Stimulated activated CD8-positive, alpha-beta memory T cell treated with anti-CD3 and anti-CD28 coated beads, Interleukin-7, amount 100 ng/mL, for 4 hours (primary cell): ENCODE measurements at places on chromosomes 3 and 15.

GRCh38 chr15:98103570-98103969 is 143.1 kb downstream of the ARRDC4 start:
- DNase-seq, result no peak

- DNase-seq, result no peak
These were observed 72.0 kb downstream of the CPN2 start for GRCh38 chr3:194279101-194279500.

DNA sequence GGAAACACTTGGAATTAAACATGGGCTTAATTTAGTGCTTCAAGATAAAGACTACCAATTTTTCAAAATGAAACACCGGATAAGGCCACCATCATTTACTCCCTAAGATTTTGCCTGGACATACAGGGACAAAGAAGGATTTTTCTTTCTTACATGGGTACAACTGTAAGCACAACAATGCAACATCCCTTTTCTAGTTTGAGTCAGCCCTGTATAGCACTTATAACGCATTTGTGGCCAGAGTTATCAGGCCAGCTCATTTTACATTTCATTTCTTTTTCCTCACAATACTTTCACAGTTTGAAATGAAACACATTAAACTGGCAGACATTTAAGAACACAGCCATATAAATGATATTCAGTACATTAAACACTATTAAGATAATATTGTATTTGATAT is 9.8 kb upstream of the SUCNR1 start:
- no peak for DNase-seq

DNA sequence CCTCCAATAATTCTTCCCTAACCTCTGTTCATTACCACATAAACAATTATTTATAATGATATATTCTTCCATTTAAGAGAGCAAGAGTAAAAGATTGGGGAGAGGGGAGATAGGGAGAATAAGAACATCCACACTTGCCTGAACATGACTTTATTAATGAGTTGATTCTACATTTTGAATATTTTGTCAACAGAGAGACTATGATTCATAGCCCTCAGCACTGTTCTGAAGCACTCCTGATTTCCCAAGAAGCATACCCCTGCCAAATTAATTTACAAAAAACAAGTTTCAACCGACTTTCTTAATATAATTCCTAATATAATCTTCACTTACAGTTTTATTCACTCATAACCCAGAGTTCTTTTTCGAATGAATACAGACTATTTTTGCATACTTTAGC is 828.8 kb downstream of the ROBO2 start:
- no peak for DNase-seq

DNA sequence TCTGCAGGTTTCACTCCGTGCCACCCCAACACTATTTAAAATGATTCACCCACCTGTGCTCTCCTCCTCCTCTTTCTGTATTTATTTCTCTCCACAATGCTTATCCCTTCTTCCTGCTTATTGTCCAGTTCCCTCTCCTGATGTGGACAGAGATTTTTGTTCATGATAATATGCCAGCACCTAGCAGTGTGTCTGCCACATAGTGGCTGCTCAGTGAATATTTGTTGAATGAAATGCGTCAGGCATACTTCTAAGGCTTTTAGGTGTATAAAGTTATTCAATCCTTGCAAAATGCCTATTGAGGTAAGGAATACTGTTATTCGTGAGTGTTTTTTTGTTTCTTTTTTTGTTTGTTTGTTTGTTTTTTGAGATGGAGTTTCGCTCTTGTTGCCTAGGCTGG is 67.5 kb upstream of the MME start:
- DNase-seq, result no peak

DNA sequence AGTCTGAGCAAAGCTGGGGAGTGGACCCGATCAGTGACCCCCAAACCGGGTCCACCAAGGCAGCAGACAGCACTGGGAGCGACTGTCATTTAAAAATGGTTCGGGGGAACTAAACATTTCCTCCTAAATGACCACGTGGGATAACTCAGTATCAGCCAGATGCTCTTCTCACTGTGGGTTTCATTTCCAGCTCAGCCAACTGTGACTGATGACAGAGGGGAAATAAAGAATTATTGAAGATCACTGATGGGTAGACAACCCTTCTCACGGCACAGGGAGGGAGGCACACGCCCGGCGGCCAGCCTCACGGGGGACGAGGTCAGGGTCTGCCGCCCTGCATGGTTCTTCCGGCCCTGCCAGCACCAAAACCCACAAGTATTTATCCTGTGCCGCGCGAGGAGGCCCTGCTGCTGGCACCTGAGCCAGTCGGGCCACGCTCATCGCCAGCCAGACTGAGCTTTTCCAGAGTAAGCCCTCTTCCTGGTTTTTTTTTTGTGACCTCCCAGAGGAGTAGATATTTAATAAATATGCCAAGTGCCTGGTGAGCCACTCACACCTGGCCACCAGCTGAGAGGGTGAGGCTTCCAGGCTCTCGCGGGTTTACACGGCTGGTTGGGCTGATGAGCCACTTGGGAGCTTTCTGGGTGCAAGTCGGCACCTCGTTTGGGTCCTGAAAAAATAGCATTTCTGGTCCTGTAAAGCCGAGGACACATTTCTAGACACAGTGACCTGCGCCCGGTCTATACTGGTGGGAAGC is 6.2 kb downstream of the MELTF start:
- no peak for DNase-seq

DNA sequence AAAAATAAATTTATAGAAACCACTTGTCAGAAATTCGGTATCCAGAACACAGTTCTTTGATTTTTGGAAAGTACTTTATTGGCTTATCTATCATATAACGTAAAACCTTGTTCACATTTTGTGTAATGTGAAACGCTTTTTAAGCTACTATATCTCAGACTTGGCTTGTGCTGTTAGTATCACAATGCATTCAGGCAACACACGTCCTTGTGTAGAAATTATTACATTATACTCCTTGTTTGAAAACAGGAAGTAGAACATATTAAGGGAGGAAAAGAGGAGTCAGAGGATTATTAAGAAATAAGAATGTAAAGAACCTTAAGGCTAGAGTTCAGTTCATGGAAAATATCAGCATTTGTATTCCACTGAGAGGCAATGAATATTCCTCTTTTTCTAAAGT is 1.6 kb downstream of the DNAJC13 start:
- no peak for DNase-seq

DNA sequence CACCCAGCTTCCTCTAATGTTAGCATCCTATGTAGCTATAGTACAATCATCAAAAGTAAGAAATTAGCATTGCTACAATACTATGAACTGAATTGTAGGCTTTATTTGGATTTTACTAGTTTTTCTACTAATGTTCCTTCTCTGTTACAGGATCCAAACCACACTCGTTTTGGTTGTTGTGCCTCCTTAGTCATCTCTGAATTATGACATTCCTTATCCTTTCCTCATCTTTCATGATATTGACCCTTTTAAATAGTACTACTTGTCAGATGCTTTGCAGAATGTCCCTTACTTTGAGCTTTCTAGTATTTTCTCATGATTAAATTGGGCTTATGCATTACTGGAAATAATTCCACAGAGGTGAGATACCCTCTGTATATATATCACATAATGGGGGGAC is 265.4 kb downstream of the VPS13C start:
- DNase-seq, result no peak

DNA sequence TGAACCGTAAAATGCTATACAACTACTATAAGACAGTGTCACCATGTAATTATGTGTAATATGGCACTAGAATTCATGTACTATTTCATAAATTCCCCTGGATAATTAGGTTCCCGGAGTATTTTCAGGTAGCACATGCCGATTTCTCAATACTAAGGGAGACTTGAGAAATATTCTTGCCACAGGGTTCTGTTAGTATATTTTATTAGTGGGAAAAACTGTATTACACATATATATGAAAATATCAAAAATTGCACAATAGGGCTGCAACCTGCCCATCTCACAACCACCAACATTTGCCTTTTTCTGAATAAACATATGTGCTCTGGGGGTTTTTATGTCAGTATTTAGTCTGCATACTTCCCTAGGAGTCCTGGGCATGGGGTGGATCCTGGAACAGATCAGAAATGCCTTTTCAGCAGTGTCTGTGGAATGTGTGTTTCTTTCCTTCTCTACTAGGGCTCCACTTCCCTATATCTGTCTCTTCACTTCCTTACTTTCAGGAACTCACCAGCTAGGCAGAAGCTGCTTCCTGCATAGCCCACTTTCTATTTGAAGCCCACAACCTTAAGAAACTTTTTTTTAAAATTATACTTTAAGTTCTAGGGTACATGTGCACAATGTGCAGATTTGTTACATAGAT is 87.5 kb downstream of the RPL39L start:
- no peak for DNase-seq

DNA sequence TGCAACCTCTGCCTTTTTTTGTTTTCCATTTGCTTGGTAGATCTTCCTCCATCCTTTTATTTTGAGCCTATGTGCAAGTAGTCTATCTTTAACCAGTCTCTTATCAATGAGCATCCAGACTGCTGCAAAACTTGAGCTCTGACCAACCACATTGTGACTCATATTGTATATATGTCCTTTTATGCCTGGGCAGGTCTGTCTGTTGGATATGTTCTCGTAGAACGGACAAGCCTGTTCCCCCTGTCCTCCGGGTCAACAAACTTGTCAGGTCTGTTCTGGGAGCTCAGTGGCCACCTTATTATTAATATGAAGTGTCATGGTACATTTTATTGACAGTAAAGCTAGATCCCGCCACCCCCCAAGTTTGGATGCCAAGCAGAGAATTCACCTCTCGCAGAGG is 252.9 kb upstream of the ST8SIA2 start:
- no peak for DNase-seq
